Natural killer cell treated with Interleukin-12 subunit alpha and Interleukin-12 subunit beta and Interleukin-15 and Interleukin-18, amount 100 ng/mL, for 72 hours (primary cell): ENCODE measurements at places on chromosomes 5 and 9.

- DNase-seq = no peak
These were observed 996.0 kb upstream of the ARRDC3 start for GRCh38 chr5:92378966-92379611.

DNA sequence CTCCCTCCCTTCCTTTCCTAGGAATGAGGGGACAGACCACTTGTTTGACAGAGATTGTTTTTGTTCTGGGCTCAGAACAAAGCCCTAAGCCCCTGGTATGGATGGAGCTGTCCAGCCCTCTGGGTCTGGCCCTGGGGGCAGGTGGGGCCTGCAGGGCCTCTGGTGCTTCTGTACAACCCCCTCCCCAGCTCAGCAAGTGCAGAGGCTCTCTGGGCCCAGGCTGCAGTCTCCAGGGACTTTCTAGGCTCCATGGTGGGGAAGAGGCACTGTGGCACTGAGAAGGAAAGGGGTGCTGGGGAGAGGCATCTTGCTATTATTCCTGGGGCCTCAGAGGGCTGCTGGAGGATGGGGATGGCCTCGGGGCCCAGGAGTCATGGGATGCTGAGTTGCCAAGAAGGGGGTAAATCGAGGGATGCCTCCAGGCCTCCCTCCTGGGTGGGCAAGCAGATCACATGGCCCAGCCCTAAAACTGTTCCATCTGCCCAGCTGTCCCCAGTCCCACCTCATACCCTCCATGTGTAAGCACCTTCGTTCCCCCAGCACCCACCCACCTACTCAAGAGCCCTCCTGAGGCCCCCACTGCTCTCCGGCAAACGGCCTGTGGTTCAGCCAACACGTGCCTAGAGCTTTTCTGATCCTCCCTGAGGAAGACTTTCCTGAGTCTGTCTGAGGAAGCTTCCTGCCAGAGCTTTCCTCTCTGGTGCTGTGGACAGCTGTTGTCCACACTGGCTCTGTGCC is 225.7 kb downstream of the CACNA1B start:
- DNase-seq = peak; percentile 63

- no peak for DNase-seq
These were observed 57.5 kb downstream of the SIL1 start for GRCh38 chr5:139140591-139141071.

DNA sequence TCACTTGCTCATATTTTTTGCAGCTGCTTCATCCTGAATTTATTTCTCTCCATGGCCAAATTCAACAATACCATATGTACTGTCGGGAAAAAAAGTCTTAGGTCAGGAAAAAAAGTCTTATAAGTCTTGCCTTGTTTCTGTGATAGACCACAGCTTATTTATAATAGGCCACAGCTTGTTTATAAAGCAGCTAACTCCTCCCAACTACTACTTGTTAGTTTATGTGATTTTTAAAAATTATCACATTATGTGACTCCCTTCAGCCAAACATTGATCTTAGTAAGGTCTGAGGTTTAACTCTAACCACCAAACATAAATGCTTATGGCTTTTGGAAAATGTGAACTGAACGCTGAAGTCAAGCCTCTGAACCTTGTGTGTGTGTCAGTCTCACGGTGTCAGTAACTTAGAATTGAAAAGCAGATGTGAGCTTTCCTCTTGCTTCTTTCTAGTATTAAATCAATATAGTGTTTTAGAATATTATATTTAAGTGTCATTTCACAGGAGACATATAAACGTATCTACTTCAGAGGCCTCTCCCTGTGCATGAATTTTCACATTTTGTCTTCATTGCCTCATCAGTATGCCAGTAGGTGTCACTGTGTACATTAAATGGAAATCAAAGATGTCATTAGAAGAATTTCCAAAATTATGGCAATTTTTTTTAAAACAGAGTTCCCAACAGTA is 51.3 kb downstream of the SNX24 start:
- no peak for DNase-seq

DNA sequence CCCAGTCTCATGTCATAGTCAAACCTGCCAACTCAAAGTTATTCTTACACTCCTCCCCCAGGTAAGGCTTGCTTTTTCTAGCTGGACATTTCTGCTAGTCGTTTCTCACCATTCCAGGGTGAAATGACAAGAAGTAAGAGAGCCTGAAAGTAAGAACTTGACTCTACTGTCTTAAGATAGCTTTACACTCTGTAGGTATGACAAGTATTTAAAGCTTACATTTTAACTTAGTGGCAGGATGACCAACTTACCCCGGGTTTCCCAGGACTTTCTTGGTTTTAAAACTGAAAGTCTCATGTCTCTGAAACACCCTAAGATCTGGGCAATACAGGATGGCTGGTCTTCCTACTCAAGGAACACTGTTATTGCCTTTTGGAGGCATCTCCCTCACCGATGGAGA is 67.5 kb upstream of the PIK3R1 start:
- DNase-seq = no peak

DNA sequence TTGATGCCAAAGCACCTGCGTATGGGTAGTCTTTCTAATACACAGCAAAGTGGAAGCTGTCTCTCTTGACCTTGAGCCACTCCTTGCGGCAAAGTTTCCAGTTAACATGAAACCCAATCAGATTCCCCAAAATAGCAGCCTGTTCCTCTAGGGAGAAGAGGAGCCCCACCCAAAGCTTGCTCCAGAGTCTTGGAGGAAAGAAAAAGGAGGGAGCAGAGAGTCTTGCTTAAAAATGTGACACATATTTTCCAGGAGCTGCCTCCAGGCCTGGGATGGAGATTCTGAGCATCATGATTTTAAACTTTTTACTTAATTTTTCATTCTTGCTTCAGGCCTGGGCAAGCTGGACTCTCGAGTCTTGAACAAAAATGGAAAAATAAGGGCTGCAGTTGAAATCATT is 223.5 kb upstream of the TNC start:
- DNase-seq = no peak

- DNase-seq = no peak
These were observed 6.6 kb downstream of the TRIO start for GRCh38 chr5:14149672-14150274.

DNA sequence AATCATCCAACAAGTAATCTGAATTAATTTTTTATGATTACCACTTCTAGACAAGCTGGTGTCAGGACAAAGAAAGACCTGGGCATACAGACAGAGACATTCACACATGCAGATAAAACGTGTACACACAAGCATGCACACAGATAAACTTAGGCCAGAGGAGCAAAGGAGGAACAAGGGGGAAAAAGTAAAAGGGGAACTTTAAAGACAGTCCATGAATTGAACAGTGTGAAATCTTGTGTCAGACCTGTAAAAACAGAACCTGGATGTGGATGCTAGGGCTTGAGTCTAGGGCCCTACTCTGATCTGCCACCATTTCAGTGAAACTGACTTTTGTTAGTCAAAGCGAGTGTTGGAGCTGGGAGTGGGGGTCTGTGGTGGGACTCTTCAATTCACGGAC is 11.2 kb upstream of the ZSWIM6 start:
- DNase-seq = no peak

- DNase-seq = no peak
These were observed 58.4 kb downstream of the ZNF510 start for GRCh38 chr9:96719521-96719920.

GRCh38 chr5:150457121-150457520 is 7.6 kb upstream of the RPS14 start:
- DNase-seq = no peak

DNA sequence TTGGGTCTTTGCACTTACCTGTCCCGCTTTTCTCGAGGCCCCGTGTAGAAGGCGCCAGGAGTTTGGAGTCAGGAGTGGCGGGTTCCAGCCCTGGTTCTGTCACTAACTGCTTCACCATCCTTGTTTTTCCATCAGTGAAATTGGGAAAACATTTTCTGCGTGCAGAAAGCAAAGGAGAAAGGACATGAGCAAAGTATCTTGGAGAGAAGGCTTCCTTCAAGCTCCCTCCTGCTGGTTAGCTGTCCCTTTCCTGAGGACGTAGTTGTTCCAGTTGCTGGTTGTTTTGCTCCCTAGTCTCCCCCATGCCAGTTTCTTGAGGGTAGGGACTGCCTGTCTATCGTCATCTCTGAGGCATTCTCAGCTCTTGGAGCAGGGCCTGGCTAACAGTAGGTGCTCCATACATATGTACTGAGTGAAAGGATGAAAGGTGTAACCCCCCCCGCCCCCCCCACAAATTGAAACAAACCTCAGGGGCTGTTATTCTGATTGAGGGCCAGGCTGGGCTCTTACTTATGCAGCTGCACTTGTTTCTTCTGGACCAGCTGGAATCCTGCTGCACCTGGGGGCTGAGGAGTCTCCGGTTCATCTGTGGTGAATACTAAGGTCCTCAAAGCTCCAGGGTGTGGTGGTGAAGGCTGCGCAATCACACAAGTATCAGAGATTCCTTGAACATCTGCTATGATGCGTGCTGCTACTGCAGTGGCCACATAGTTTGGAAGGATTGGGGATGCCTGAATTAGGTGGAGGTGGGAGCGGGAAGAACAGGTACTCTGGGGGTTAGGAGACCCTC is 1.0 kb downstream of the SMIM3 start:
- DNase-seq = no peak

DNA sequence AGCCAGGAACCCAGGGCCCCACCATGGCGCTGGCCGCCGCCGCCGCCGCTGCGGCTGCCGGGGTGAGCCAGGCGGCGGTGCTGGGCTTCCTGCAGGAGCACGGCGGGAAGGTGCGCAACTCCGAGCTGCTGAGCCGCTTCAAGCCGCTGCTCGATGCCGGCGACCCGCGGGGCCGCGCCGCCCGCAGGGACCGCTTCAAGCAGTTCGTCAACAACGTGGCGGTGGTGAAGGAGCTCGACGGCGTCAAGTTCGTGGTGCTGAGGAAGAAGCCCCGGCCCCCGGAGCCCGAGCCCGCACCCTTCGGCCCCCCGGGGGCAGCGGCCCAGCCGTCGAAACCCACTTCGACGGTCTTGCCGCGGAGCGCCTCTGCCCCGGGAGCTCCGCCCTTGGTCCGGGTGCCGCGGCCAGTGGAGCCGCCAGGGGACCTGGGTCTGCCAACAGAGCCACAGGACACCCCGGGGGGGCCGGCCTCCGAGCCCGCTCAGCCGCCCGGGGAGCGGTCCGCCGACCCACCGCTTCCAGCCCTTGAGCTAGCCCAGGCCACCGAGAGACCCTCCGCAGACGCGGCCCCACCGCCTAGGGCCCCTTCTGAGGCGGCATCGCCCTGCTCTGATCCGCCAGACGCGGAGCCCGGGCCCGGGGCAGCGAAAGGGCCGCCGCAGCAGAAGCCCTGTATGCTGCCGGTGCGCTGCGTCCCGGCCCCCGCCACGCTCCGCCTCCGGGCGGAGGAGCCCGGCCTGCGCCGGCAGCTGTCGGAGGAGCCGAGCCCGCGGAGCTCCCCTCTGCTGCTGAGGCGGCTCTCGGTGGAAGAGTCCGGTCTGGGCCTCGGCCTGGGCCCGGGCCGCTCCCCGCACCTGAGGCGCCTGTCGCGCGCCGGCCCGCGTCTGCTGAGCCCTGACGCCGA is 749 bp downstream of the SOWAHA start:
- DNase-seq = no peak

DNA sequence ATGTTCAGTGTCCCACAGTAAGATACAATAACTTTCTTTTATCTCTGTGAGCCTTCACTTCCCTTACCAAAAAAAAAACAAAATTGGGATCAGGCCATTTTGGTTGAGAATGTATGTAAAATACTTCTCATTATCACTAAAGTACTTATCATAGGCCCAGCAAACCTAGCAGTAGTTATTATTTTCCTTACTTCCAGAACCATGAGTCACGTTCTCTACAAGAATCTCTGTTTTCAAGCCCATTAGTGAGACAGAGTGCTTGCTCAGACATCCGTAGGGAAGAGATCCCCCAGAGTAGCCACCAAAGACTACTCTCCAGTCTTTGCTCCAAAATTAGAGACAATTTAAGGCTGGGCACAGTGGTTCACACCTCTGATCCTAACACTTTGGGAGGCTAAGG is 103.9 kb upstream of the NR5A1 start:
- no peak for DNase-seq

DNA sequence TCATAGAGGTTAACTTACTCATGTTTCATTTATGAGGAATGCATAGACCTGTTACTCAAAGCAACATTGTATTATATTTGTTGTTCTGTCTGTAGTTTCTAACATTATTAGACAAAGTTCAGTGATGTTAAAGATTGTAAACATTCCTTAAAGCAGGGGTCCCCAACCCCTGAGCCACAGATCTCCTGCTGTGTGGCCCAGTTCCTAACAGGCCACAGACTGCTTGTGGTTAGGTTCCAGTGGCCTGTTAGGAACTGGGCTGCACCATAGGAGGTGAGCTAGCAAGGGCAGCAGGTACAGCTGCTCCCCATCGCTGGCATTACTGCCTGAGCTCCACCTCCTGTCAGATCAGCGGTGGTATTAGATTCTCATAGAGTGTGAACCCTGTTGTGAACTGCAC is 181.1 kb downstream of the KDM4C start:
- DNase-seq = no peak

GRCh38 chr9:130991778-130992681 is 16.9 kb upstream of the LAMC3 start:
- DNase-seq = no peak

GRCh38 chr5:150022158-150022531 is 21.6 kb downstream of the HMGXB3 start:
- DNase-seq = no peak

DNA sequence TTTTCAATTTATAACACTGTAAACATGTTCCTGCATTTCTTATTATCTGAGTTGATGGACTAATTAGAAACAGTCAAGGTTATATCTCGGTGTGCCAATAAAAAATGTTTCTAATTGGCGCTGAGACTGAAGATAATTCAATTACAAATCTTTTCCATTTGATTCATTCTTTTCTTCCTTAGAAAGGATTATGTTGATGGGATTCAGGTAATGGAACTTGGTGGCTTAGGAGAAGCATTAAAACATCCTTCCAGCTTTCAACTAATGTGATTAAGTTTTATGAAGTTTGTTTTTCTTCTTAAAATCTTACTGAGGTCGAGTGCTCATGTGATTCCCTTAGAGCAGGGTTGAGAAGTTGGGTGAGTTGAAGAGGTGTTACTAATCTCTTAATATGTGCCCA is 1015.3 kb downstream of the NR2F1-AS1 start:
- DNase-seq = no peak

DNA sequence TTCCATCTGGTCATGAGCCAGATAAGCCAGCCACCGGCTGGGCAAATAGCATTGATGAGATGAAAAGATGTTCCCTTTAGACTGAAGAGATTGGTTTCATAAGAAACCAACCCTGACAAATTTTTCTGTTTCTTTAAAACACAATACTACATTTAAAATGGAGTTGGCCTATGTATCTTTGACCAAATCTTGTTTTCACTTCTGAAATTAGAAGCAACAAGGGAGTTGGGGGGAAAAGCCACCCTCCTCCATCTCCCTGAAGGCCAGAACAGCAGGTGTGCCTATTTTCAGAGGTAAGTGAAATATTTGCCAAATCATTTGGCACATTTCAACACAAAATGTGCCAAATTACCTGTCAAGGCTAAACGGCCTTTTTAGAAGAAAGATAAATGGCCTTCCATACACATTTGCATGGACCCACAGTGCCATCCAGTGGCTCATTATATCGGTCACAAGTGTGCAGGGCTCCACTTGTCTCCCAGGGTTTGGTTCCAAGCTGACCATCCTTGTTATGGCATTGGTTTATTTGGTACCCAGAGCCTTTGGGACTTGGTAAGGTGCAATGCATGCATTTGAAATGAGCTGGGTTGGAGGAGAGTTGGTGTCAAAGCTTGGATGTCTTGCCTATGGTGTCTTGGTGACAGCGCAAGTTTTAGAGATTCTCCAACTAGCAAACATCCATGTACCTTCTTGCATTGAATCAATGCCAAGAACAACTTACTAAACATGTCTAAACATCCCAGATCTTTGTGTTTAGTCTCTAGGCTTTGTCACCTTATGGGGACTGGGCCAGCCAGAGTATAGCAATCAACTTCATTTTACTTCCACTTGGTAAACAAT is 372.0 kb upstream of the KIF2A start:
- DNase-seq = no peak
